Stimulated activated CD4-positive, alpha-beta T cell treated with anti-CD3 and anti-CD28 coated beads, TNF-alpha, amount 100 ng/mL, for 1 hour (primary cell): ENCODE measurements at places on chromosomes 16 and 17.

GRCh38 chr16:49465661-49466528 is 92.3 kb downstream of the C16orf78 start:
- DNase-seq = no peak

DNA sequence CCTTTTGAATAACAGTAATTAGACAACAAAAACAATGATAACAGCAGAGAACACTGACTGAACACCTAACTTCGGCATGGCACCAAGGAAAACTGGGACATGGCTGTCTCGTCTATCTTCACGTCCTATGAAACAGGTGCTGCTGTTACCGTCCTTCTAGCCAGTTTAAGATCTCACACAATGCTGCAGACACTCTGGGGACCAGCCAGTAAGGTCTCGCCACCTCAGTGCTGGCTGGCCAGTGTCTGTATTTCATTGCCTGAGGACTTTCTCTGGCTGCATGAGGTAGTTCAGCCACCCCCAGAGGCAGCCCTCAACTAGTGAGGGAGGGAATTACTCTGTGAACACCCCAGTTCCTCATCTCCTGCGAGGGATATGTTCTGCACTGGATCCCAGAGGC is 57.6 kb downstream of the AMFR start:
- no peak for DNase-seq

DNA sequence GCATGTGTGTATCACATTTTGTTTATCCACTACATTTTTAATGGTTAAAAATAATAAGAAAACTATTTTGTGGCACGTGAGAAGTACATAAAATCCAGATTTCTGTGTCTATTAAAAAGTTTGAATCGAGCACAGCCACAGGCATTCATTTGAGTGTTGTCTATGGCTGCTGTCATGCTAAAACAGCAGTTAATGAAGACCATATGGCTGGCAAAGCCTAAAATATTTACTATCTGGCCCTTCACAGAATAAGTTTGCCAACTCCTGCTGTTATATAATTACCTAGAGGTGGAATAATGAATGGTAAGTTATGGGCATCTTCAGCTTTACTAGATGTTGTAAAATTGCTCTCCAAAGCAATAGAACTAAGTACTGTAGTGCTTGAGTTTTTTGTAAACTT is 30.5 kb downstream of the TMEM98 start:
- no peak for DNase-seq

DNA sequence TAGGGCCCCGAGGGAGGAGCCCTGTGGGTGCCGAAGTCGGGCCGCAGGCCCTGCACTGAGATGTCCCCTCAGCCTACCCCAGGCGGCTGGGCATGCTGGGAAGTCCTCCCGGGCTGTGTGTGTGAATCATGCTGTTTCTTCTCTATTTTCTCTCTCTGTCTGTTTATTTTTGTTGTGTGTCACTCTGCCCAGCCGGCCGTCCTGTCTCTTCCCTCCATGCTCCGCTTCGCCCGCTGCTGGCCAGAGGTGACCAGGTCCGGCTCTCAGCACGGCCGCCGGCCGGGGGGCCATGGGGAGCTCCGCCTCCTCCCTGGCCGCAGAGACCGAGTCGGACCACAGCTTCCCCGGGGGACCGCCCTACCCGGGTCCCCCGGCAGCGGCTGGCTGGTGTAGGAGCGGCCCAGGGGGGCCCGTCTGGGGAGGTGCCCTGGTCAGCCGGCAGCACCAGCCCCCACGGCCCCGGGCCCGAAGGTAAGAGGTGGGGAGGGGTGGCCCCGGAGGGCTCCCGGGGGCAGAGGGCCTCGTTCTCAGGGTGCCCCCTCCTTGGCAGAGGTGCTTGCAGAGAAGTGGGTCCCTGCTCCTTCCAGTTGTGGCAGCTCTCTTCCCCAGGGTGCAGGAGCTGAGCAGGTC is 12.5 kb downstream of the CAPN15 start:
- no peak for DNase-seq

DNA sequence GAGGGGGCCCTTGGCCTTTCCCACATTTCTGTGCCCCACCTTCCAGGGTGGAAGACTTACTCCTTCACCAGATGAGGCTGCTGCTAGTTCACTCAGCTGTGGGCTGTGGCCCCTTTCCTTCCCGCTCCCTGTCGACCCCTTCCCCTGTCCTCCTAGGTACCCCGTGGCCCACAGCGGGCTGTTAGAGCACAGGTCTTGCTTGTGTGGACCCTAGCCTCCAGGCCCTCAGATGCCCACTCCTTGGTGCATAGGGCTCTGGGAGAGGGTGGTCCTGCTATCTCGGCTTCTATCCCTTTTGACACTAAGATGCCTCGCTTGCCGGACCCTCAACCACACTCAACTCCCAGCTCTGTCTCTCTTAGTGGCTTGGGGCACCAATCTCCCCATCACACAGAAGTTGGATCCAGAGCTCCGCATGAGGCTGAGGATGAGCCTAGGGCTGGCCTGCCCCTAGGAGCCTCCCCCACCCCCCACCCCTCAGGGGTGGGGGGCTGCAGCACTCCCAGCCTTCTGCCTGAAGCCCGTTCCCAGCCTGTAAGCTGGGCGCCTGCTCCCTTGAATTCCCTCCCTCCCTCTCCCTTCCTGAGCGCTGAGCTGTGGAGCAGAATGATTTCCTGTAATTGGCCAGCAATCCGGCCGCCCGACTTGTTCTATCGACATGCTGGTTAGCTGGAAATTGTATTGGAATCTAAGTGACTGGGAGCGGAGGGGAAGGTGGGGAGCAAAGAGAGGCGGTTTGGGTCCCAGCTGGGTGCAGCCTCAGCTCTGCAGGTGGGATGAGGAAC is 30.9 kb downstream of the DCAKD start:
- DNase-seq = no peak

DNA sequence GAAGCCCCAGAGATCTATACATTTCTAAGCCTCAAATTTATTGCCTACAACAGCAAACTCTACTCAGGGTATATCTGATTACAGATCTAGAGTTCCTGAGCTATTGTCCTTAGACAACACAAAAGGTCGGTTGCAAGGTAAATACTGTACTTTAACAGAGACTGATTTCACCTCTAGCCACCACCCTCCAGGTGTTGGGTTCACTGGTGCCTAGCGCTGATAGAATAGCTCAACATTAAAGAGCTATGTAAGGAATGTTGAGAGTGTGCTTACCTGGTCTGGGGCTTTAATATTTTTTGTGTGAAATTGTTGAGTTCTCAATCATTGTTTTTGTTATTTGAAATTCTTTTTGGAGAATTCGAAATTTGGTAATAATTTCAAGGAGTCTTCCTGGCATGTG is 277.0 kb upstream of the PSMD7 start:
- DNase-seq = no peak

DNA sequence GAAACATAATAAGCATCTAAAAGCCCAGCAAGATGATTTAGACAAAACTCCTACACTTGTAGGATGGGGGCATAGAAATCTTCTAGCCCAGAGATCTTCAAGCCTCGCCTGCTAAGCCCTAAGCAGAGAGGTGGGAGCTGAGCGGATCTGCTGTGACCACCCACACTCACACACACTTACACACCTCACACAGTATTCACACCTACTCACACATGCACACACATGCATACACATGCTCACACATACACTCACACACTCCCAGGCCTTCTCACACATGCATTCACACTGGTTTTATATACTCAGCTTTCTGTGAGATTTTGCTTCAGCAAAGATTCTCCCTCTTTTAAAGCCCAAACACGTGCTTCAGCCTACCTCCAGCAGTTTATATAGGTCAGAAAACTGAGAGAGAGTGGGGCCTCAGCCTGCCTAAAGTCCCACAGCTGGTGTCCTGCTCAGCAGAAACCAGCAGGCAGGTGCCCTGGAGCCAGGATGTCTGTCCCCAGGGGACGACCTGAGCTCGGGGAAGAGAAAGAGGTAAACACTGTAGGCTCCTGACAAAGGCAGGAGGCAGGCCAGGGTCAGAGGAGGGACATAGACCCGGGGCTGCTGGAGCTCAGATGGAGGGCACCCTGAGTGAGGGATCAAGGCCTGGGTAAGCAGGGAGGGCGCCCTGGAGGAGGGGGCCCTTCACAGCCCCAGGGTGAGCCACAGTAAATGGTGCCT is 12.0 kb upstream of the KRT19 start:
- DNase-seq = no peak

GRCh38 chr16:46857368-46857945 is 26.5 kb upstream of the C16orf87 start:
- no peak for DNase-seq

- DNase-seq = no peak
Measured at GRCh38 chr16:28503470-28504259, 3.0 kb downstream of the IL27 start.

GRCh38 chr16:54341892-54342776 is 55.5 kb upstream of the IRX3 start:
- no peak for DNase-seq

GRCh38 chr17:8069587-8069860 is 18.0 kb downstream of the ALOX12B start:
- DNase-seq = no peak

DNA sequence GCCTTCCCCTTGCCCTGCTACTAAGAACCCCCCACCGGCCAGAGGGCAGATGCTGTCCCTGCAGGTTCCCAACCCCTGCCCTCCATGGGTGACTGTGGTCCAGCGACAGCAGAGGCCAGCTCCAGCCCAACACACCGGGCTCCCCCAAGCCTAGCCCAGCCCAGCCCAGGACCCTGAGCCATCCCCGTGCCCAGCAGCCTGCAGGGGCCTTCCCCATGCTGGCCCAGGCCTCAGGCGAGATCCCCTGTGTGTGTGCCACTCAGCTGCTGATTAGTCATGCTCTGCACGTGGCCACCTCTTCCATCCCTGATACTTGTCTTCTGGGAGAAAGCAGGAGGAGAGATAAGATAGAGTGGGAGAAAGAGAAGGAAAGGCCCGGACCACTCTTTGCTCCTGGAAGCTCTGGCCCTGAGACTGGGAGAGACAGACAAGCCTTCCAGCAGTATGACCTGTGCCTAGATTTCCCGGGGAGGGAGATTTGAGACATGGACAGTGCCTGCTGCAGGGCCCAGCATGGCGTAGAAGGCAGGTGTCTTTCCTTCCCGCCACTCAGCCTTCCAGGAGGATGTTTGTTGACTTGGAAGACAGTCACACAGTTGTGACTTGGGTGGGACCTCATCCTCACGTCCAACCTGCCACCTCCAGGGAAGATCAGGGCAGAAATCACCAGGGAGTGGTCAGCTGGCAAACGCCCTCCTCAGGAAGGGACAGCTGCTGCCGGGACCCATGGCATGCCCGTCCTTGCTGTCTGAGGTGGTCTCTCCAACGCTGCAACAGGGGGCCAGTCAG is 41.3 kb upstream of the RASD1 start:
- DNase-seq = no peak

DNA sequence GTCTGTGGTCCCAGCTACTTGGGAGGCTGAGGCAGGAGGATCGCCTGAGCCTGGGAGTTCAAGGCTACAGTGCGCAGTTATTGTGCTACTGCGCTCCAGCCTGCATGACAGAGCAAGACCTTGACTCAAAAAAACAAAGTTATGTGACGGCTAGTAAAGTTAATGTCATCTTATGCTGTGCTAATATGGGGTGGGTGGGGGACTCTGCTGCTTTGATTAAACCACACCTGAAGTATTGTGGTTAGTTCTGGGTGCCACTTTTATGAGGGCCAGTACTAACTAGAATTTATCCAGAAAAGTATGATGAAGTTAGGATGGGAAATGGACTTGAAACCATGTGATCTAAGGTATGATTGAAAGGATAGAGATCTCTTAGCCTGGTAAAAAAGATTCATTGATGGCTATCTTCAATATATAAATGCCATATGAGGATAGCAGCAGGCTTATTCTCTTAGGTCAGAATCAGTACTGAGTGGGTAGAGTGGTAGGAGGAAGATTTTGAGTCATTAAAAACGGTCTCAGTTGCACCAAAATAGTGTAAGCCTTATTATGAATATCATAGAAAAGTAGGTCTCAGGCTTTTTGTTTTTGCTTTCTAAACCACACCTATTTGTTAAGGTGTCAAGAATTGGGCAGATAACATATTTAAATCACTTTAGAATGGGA is 5.6 kb downstream of the WSB1 start:
- DNase-seq = no peak

DNA sequence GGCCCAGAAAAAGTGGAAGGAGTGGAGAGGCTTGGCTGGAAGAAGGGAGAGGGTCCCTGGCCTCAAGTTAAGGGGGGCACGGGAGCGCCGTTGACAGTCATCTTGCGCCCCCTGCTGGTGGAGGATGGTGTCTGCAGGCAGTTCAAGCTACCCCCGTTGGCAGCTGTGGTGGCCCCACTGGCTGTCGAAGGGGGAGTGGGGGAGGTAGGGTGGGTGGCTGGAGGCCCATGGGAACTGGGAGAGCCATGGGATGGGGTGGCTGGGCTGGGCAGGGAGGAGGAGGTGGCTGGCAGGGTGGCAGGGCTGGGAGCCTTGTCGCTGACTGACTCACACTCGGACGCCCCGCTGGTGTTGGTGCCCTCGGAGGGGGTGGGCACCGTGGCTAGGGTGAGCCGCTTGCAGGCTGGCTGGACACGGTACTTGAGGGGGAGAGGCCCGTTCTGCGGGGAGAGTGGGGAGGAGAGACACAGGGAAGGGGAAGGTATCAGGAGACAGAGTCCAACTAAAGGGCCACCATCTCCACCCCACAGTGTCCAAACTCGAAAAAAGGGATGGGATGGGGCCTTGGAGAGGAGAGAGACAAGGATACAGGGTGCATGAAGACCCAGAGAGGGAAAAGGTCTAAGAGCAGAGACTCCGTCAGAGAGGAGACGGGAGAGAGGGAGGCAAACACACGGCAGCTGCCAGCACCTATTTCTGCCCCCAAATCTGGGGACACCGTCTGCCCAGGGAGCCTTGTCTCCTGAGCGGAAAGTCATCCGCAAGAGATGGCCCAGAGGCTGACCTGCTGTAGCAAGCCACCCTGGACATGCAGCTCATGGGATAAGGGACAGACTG is 5.2 kb downstream of the CISD3 start:
- DNase-seq = peak; percentile 24

DNA sequence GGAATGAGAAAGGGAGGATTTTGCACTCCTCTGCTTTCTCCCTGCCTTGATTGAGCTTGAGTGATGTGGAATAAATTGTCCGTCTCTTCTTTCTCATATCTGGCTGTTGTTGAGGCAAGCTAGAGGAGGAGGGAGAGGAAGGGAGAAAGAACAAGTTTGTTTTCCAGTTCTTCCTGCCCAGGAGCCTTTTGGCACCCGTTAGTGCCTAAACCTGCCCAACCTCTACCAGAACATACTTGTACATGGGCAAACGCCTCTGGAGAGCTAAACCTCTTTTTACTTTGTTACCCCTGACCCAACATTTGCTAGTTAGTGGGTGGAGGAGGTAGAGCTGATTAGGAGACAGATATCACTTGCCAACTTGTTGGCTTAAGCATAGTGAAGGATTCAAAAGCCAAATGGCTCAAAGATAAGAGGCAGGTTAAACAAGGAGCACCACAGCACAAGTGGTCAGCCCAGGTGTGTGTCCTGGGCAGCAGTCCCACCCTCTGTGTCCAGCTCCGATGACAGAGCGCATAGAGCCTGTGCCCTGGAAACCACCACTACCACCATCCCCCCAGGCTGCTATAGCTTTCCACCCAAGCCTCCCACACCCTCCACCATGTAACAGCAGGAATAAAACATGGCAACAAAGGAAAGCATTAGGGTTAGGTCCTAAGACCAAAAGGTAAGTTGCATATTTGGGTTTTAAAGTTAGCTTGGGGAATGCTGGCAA is 6.5 kb downstream of the ODF4 start:
- DNase-seq = no peak

GRCh38 chr17:38601539-38602351 is 4.0 kb downstream of the SRCIN1 start:
- DNase-seq = no peak
